NCI-H446 (cell line): ENCODE measurements at places on chromosomes 5 and 9.
A peak's percentile ranks its signal among the peaks of the same experiment; 100 is the strongest.

DNA sequence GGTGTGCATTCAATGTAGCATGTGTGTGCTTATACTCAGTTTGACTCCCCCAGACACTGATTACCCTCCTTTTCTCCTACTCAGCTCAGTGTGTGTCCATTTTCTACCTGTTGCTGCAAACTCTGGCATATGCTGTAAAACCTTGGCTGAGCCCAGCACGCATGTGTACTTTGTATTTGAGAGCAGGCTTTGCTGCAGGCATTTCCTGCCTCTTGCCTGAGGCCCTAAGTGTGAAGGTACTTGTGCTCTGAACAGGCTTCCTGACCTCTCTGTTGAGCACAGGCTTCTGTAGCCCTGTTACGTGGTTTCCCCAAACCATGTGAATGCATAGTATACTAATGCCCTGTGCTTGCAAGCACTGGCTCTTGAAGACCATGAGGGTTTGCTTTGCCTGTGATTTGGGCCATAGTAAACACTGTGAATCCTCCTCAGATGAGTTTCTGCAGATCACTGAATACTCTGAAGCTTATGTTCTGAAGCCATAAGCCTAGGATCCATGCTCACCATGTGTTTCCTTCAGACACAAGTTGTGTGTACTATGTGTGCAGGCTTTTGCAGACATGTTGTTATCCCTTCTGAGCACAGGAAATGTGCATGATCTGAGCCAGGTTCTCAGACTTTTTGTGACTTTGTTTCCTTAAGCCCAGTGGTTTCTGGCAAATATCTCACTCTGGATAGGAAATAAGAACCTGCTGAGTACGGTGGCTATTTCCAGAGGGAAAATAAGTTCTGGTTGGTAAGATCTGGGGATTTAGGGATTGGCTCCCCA is 124.9 kb upstream of the RUSC2 start:
- no peak for DNase-seq

- DNase-seq = no peak
Measured at GRCh38 chr5:12214267-12215015, 310.2 kb upstream of the CTNND2 start.

DNA sequence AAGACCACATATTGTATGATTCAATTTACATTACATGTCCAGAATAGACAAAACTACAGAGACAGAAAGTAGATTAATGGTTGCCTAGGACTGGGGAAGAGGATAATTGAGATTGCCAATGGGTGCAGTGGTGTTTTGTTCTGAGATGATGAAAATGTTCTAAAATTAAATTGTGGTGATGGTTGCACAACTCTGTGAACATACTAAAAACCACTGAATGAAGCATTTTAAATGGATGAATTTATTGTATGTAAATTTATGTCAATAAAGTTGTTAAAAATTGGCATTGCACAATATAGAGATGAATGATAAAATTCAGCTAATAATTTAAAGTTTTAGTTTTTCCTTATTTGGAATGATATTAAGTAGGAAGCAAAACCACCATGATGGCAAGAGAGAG is 109.5 kb upstream of the NR4A3 start:
- DNase-seq = no peak

- no peak for DNase-seq
Measured at GRCh38 chr5:112492291-112492690, 73.2 kb upstream of the EPB41L4A start.

GRCh38 chr5:143417503-143418139 is 14.1 kb upstream of the NR3C1 start:
- no peak for DNase-seq

- peak; percentile 67 for DNase-seq
Measured at GRCh38 chr9:128412120-128412790, 8.4 kb upstream of the CERCAM start.

GRCh38 chr9:7375013-7375511 is 424.5 kb downstream of the DMAC1 start:
- peak; percentile 53 for DNase-seq

GRCh38 chr5:3376611-3377010 is 219.0 kb upstream of the IRX1 start:
- no peak for DNase-seq

DNA sequence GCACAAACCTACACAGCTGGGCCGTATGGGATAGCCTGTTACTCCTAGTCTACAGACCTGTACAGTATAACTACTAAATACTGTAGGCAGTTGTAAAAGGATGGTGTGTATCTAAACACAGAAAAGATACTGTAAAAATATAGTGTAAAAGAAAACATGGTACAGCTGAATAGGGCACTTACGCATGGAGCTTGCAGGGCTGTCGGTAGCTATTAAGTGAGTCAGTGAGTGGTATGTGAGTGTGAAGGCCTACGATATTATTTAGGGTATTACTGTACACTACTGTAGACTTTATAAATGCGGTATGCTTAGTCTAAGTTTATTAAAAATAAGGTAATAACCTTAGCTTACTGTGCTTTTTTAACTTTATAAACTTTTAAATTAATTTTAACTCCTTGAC is 1.2 kb downstream of the ZCCHC9 start:
- no peak for DNase-seq

DNA sequence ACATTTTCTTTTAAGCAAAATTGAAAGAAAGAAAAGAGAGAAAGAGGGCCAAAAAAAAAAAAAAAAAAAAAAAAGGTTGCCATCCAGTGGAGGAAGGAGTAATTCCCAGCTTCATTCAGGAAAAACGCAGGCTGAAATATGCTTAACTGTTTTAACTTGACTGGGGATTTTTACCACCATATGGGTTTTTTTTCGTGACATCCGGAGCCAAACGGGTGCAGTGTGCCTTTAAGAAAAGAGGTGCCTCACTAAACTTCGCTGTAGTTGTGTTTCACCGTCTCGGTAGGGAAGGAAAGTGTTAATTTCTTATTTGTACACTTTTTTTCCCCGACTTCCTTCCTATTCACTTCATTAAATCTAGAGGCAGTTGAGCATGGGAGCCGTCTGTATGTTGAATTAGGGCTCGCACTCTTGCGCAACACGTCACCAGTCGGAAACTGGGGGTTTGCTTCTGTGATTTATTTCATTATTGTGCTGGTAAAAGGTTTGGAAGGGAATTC is 143.0 kb downstream of the SMARCA2 start:
- no peak for DNase-seq

- DNase-seq = no peak
Measured at GRCh38 chr5:60835554-60835953, 8.5 kb downstream of the ELOVL7 start.

GRCh38 chr9:136640171-136641111 is 22.3 kb upstream of the EGFL7 start:
- no peak for DNase-seq

GRCh38 chr9:114273461-114273881 is 49.4 kb upstream of the ORM1 start:
- DNase-seq = no peak

DNA sequence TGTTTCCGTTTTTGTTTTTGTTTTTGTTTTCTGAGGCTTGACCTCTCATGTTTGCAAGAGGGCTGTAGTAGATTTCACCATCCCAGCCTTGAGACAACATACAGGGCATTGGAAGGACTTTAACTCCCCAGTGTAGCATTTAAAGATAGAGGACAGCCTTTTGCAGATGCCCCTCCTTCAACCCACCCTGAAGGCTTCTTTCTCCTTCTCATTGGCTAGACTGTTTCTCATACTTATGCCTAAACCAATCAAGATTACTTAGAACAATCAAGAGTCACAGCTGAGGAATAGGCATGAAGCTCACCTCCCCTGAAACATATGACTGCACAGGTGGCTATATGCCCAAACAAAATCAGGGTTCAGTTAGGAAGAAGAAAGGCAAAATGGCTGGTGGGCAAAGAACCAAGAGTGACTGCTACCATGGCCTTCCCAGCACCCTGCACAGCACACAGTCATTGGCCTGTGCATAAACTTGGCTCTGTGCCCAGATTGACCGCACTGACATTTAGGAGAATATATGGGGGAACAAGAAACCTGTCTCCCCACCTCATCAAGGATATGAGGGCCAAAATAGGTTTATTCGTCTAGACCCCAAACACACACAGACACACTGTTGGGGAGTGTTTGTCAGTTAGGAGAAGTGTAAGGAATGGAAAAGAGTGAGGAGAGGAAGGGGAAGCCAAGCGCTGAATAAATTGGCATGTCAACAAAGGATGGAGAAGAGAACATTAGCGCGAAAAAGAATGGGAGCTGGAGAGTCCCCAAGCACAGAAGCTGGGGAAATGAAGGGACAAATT is 137.3 kb upstream of the RANBP3L start:
- no peak for DNase-seq

DNA sequence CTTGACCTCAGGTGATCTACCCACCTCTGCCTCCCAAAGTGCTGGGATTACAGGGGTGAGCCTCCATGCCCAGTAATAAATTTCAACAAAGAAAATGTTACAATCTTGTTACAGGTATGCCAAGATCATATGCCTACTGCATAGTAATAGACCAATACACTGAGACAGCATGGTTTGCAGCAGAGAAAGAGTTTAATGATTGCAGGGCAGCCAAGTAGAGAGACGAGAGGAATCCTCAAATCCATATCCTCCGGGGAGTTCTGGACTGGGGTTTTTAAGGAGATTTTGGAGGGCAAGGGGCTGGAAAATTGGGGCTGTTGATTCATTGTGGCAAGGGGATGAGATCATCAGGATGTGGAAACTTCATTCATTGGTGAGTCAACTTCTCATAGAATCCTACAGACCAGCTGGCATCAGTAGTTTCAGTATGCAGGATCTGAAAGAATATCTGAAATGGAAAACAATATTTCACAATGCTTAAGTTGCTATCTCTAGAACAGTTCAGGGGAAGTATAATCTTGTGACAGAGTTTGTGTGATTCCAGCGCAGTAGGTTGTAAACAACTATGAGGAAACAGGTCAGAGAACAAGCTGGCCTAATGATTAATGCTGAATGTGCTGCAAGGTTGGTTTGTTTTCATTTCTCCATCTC is 14.8 kb upstream of the TUT7 start:
- DNase-seq = no peak

DNA sequence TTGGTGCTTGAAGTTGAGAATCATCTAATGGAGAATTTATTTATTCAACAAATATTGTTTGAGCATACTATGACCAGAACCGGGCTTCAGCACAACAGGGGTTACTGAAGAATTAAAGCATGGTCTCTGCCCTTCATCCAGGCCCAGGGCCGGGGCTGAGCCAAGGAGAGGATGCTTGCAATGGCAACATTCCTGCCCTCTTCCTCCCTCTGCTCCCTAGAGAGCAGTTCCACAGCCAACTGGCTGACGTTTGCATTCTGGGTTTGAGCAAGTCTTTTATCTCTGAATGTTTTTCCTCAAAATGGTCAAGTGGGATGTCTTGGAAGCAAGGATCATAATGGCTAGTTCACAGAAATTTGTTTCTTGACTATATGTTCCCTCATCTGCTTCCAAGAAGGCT is 80.7 kb downstream of the GLDC start:
- DNase-seq = no peak

DNA sequence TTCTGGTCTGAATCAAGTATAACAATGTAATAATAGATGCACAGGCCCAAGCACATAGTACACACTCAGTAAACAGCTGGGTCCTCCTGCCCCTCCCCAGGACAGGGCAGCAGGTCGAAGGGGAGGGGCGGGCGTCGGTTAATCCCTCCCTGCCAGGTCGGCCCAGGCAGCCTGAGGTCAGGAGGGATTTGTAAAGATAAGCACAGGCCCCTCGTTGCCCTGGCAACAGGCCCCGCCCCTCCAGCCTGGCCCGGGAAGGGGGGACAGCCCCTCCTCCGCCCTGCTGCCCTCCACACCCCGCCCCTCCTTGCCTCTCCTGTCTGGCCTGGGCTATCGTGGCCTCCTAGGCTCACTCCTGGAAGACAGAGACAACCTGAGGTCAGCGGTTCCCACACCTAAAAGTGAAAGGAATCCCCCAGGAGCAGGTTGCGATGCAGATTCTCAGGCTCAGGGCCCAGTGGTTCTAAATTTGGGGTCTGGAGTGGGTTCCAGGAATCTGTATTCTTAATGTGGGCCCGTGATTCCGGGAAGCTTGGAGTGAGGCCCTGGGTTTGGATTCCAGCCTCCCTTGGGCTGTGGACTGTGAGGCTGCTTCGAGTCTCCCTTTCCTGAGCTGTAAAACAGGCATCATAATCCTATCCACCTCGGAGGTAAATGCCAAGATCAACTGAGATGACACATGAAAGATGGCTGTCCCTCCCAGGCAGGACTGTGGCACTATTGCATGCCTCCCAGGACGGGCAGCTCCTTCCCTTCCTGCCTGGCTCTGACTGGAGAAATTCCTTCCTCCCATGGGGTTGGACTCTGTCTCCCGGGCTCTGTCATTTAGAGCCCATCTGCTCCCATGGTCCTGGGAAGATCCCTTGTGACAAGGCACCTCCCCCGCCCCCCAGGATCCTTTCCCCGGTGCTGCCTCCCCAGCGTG is 4.4 kb downstream of the CRB2 start:
- no peak for DNase-seq

- DNase-seq = no peak
Measured at GRCh38 chr5:43215073-43215631, 23.1 kb downstream of the NIM1K start.

GRCh38 chr9:129495620-129496472 is 125.1 kb downstream of the C9orf50 start:
- DNase-seq = peak; percentile 83

DNA sequence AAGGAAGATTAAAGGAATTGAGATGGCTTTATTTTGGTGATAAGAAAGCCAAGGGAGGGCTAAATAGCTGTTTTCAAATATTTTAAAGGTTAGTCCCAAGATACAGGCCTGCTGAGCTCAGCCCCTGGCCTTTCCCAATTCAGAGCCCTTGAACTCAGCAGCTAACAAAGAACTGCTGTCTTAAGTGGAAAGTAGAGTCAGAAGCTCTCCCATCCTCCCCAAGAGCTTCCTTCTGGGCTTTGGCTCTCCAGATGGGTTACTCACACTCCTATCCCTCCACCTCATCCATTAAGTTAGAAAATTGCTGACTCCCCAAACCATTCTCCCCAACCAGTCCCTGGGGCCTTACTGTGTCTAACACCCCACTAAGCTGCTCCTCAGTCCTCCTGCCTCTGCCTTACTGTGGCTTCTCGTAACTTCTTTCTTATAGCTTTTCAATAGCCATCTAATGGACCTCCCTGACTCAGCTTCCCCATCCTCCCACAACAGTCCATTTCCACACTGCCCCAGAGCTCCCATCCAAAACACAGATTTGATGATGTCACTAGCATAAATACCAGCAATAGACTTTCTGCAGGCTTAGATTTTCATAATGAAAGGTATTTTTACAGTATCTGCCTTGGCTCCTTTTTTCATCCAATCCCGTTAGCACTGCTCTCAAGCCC is 239.1 kb downstream of the ENC1 start:
- no peak for DNase-seq

- DNase-seq = peak; percentile 67
Measured at GRCh38 chr5:171336521-171337209, 27.6 kb downstream of the TLX3 start.

- DNase-seq = no peak
Measured at GRCh38 chr9:24413651-24414050, 132.0 kb downstream of the IZUMO3 start.

DNA sequence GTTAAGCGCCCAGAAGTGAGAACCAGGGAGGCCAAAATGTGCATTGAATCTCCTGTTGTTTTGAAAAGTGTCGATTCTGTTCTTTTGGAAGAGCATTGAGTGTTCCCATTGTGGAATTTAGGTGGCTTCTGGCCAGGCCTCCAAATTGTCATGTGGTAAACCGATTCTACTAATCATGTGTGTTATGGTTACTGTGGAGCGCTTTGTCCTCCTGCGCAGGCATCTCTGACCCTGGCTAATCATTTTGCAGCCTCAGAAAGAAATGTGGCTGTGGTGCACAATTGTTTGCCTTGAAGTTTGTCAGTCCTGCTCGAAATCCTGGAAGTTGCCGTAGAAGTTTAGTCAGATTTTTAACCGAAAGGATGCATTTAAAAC is 121.3 kb downstream of the RASGRF2 start:
- DNase-seq = no peak
